ENCODE measurements at places on chromosomes 5 and 9.

GRCh38 chr9:37338218-37338617 lies 84.3 kb upstream of the GRHPR start:
- no peak for DNase-seq

DNA sequence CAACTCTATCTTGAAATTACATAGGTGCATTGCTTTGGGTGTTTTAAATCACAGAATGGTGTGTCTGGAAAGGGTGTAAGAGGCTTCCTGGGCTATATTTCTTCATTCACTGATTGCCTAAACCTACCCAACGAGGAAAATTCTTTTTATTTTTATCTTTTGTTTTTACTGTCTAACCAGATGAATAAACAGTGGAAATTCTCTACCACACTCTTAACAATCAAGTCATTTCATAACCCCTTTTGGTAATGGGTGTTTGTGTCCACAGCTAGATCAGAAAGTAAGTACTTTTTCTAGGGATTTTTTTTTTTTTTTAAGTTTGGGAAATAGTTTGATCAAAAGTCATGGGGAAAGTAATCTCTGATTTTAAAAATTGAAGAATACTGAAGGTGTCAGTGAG lies 27.6 kb upstream of the C5orf47 start:
- DNase-seq, result no peak

DNA sequence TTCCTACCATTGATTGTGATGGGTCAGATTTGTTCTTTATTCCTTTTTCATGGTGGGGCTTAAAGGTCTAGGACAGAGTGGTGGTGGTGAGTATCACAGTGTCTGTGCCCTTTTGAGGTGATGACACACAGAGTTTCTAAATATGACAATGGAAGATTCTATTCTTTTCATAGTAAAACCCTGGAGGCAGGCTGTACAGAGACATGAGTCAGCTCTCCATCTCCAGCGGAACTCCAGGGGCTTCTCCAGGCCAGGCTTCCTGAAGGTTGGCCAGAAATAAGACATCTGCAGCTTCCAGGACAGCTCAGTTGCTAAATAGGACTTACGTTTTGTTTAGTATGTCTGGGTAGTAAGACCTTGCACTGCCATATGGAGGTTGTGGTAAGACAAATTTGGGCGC lies 229.5 kb downstream of the CD180 start:
- DNase-seq, result peak; percentile 82

DNA sequence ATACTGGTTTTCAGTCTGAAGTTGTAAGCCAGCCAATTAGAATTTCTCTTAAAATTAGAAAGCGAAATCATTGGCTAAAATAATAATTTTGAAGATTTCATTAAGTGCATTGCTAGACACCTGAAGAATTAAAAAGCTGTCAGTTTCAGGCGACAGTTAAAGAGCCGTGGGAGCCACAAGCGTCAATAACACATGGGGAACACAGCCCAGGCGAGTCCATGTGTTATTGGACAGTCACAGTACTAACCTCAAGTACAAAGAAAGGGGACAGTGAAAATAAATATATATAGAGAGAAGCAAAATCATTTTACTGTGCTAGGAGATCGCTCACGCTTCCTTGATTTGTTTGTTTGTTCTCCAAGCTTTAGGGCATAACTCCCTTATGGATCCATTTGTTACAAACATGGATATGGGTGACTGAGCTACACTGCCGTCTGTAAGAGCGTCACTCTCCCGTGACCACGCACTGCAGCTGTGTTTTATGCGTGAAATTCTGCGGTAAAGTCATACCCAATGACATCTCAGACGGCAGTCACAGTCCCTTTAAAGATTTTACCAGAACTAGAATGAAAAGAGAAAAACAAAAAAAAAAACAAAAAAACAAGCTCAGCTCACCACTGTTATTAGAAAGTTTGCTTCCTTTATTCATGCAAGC lies 83.2 kb downstream of the USP20 start:
- DNase-seq, result no peak

GRCh38 chr9:109117856-109118807 lies 1.6 kb downstream of the TMEM245 start:
- peak; percentile 95 for DNase-seq

- no peak for DNase-seq
Observed at GRCh38 chr5:73654819-73655318, 28.9 kb downstream of the ARHGEF28 start.

GRCh38 chr5:16858151-16858550 lies 77.9 kb downstream of the MYO10 start:
- no peak for DNase-seq

- peak; percentile 78 for DNase-seq
Observed at GRCh38 chr5:124745928-124746915, at the start of gene ZNF608. ZNF608 (minus strand) TSS chr5:124746639; CDS start chr5:124744989, 1,650 bp downstream.

- no peak for DNase-seq
Observed at GRCh38 chr5:23440703-23441102, 66.7 kb upstream of the PRDM9 start.

DNA sequence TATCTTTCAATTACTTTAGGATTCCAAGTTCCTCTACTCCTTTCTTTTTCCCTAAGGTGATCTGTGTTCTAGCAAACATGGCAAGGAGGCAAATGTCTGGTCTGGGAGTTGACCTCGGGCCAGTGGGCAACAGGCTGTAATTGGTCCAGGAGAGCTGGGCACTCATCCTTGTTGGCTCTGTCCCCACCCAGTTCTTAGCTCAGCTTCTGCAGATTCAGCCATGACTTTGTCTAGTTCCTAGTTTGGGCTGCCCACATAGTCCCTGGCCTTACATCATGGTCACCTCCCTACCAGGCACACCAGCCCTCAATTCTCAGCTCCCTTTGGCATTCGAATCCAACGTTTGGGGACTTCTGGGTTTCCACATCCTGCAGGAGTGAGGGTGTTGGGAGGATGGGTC lies 92.1 kb upstream of the DAP start:
- no peak for DNase-seq

DNA sequence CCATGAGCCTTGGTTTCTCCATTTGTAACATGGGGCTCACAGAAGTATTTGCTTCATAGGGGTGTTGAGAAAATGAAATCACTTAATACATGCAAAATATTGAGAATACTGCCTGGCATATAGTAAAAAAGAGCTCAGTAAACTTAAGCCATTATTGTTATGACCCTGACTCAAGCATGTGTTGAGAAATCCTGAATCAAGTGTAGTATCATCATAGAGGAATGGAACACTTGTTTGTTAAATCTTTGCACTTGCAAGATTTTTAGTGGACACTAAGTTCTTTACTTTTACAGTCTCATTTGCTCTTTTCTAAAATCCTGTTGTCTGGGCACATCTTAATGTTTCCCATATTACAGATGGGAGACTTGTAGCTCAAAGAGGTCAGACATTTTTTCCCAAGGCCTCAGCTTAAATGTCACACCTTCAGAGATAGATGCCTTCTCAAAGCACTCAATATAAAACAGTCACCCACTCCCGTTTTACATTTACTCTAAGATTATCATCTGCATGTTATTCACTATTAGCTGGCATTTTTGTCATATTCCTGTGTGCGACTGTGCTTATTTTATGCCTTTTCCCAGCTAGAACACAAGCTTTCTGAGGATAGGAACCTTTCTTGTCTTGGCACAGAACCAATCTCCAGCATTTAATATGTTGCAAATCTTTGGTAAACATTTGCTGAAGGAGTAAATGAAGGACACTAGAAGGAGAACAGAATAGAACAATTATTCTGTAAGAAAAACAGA lies 250.0 kb upstream of the TNC start:
- DNase-seq, result peak; percentile 73

DNA sequence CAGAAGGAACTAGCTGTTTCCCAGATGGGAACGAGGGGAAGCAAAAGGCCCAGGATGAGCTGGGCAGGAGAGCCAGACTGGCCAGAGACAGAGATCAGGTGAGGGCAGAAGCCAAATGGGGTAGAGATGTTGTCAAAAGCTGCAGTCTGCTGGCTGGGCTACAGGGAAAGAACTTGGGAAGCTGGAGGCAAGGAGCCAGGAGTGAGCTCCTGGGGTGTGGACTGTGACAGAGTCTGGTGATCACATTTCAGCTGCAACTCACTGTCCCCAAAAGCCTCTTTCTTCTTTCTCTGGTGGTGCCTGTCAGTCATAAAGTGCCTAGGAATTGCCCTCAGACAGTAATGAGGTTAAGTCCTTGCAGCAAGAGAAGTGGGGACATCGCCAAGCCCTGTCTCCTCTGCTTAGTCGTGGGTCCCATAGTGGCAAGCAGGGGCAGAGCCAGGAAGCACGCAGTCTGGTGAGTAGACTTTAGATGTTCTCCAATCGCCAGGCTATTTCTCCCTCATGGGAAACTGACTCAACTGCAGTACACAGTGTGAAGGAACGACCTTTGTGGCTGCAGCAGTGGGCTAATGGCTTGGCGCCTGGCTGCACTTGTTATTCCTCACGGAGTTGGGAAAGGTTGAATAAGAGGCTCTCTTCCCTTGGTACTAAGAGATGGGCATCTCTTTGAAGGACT lies 2.5 kb upstream of the FSD1L start:
- peak; percentile 61 for DNase-seq

DNA sequence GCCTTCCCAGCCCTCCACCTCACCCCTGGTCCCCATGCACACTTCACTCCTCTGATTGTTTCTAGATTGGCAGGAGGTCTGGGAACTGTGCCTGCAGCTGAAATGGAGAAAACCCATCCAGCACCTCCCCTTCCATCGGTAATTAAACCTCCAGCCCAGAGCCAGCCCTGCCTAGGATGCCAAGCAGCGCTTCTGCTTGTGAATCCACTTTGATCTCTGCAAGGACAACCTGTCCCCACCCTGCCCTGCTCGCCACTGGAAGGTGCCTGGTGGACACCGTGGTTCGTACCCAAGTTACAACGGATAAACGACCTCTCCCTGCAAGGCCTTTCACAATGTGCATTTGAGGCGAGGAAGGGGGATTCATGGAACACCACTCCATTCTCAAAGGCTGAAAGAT lies 50.6 kb downstream of the IRX2 start:
- no peak for DNase-seq

DNA sequence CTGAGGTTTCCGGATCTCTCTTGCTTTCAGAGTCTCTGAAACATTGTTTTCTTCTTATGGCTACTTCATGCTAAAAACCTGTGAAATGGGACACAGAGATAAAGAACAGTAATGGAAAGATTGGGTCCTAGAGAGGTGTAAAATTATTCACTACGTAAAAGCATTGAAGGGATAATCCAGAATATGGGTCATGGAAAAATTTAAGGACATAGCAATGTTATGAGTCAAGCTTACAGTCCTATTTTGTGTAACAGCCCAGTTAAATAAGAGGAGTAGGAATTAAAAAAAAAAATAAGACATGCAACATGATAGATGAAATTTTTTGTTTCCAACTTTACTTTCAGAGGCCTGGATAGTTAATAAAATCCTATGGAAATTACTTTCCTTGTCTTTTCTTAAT lies 61.9 kb upstream of the ELL2 start:
- peak; percentile 71 for DNase-seq

GRCh38 chr5:83551821-83552220 lies 80.3 kb downstream of the VCAN start:
- peak; percentile 77 for DNase-seq

GRCh38 chr9:95770653-95771131 lies 104.8 kb upstream of the ERCC6L2 start:
- no peak for DNase-seq

DNA sequence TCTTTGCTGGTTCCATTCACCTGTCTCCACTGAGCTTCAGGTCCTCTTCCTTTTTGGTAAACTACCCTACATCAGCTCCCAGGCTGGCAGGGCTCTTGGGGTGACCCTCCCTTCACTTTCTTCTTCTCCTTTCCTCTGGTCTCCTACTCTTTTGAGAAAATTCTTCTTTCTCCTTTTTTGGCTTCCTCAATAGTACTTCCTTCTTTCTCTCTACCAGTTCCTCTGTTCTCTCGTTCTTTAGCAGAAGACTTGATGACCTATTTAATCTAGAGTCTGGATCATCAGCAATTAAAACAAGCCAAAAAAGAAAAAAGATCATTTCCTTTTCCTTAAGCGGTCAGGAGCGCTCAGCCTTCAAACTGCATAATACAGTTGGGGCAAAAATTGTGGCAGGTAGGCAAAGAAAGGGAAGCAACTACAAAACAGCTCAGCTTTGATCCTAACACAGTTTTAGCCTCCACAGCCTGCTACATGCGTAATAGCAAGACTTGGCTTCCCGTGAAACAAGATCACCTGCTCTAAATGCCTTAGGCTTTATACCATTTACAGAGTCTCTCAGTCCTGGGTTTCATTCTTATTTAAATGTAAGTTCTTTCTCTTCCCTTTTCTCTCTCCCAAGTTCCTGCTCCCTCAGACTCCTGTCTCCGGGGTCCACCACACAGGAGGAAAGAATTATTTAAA lies 14.0 kb upstream of the GSN start:
- no peak for DNase-seq

- no peak for DNase-seq
Observed at GRCh38 chr9:133168432-133168831, 4.7 kb upstream of the GBGT1 start.

- DNase-seq, result no peak
Observed at GRCh38 chr5:170269579-170269978, 28.0 kb downstream of the LCP2 start.

- peak; percentile 19 for DNase-seq
Observed at GRCh38 chr5:103800741-103801495, 238.3 kb upstream of the NUDT12 start.

DNA sequence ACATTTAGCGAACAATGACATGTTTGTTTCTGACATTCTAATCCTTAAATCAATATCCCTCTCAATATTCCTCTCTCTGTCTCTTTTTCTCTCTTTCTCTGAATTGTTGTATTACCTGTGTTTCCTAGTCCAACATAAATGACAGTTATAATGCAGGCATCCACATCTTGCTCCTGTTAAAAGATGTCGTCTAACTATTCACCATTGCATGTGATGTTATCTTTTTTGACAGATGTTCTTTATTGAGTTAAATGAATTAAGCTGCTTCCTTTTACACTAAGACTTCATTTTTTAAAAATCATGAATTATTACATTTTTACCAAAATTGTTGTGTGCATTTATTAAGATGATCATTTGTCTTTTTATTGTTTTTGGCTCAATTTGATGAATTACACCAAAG lies 527.5 kb downstream of the PRR16 start:
- DNase-seq, result no peak

GRCh38 chr5:98840946-98841345 lies 67.5 kb downstream of the RGMB start:
- DNase-seq, result no peak

- DNase-seq, result peak; percentile 97
Observed at GRCh38 chr5:56011835-56012234, 17.1 kb upstream of the IL6ST start.

- no peak for DNase-seq
Observed at GRCh38 chr5:77637998-77638762, at the start of gene OTP. OTP (minus strand) TSS chr5:77638713; CDS start chr5:77638549, 164 bp downstream.

- DNase-seq, result no peak
Observed at GRCh38 chr9:14262827-14263226, 51.1 kb downstream of the NFIB start.

Measured in fibroblast of mammary gland (primary cell).